ENCODE measurements at places on chromosomes 12 and 14.

DNA sequence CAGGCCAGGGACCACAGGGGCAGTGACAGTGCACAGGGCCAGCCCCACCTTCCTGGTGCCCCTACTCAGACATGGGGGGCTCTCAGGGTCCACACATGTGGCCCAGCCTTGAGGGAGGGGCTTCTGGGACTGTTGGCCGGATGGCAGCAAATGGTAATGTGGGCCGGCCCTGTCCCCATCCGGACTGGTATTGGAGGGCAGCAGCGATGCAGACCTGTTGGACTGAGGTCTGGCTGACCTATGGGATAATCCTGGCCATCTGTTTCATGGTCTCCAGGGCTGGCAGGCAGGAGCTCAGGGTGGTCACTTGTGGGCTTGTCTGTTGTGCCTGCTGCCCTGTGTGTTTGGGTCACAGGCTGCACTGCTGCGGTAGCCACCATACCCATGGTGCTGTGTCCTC, 387.5 kb downstream of the TMEM121 start:
- peak; percentile 16 for DNase-seq

DNA sequence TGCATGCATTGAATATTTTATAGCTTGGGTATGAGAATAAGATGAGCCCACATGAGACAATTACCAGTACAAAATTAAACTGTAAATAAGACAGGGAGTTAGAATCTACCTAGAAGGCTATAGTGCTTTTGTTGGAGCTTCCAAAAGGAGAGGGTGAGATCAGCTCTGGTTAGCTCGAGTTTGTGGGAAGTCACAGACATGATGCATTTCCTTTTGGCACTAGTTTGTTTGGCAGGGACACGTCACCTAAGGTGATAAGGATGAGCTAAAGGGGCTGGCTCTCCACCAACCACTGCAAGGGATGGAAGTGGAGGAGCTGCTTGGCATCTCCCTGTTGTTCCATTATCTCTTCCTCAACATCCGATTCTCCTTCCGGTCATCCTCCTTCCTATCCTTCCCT, 48.5 kb upstream of the CPM start:
- DNase-seq = no peak

DNA sequence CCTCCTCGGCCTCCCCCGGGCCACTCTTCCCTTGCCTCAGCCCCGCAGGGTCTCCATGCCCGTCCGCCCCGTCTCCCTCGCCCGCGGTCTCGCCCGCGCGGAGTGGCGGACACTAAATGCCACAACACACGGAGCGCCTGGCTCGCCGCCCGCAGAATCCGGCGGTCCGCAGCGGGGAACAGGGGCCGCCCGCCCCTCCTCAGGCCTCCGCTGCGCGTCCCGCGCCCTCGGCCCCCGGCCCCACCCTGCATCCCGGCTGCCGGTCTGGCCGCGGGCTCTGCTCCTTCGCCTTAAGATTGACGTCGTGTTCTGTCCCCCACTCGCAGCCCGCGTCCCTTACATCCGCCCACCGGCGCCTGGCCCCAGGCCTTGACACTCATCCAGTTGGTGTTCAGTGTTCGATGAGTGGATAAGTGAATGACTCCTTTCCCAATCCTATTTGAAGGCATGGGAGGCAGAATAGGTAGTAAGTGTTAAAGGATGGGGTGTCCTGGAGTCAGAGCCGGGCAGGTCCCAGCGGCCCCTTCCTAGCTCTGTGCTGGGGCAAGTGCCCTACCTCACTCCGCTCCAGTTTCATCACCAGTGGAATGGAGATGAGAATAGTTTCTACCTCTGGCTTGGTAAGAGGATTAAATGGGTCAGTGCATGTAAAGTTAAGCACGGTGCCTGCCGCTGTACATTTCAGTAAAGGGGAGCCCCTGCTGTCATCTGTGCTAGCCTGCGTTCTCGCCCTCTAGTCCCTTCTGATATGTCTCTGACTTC, 622 bp downstream of the TECPR2 start:
- DNase-seq = no peak

DNA sequence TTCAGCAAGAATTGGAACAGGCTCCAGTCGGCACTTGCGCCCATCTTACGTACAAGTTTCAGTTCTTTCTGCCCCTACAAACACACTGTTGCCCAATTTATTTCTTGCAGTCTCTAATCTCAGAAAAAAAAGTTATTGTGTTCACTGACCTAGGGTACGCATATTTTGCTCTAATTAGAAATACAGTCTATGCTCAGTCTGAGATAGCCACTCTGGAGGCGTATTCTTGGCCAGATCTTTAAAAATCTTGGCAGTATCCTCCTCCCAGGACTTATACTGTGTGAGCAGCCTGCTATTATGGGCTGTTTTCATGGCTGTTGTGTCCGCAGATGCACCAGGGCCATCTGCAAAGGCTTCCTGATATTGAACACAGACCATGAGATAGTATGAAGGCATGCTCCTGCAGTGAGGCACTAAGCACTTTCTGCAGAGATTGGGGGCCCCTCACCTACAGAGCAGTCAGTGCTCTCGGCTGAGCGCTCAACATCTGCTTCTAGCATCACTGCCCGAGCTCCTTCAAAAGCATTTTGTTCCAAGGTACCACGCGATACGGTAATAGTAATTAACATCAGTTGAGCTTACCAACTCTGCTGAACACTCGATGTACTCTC, 57.9 kb downstream of the PPM1H start:
- no peak for DNase-seq

- DNase-seq = no peak
Observed at GRCh38 chr12:5691943-5692342, 253.1 kb downstream of the ANO2 start.

GRCh38 chr12:115873451-115874082, 403.9 kb downstream of the MED13L start:
- no peak for DNase-seq

DNA sequence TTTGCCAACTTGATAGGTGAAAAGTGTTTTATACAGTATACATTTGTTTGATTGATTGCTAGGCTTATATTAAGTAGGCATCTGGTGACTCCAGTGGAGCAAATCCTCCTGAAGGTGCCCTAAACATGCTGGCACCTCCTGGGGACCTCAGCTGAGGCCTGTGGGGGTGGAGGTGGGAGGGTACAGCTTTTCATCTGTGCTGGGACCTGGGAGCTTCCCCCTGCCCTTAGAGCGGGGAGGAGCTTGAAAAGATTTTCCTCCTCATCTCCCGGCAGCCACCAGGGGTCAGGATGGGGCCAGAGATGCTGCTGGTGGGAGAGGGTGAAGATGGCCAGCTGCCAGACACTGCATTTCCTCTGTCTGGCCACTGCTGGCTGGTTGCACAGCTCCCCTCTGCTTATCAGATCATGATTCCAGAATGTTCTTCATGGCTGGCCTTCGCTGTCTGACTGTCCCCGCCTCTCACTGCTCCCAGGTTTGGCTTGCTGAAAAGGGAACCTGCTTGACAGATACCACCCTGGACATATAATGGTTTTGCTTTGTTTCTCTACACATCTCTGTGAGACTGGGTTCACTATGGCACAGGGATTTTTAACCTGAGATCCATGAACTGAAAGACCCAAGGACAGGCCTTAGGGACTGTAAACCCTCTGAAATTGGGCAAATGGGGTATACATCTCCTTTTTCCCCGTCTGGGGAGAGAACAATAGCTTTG, 10.5 kb upstream of the JPH4 start:
- peak; percentile 90 for DNase-seq

DNA sequence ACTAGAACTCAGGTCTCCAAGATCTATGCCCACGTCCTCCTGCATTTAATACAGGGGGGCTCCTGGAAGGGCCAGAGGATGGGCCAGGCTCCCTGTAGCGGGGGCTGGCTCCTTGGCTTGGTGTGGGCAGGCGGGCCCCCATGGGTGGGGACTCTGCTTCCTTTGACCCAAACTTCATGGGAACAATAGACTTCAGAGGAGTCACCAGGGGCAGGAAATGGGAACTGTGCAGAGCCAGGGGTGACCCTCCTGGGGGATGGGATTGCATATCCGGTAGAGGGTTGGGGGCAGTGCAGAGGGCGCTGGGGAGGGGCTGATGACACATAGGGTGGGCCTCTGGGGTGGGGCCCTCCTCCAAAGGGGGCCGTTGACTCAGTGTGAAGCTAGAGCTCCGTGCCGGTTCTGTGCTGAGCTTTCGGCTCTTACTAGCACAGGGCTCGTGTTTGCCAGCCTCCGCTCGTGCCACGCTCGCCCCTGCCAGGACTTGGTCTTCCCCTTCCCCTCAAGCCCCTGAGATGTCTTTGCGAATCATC, 4.6 kb downstream of the TEAD4 start:
- no peak for DNase-seq

- DNase-seq = no peak
Observed at GRCh38 chr12:8108808-8109398, 14.5 kb upstream of the CLEC4A start.

DNA sequence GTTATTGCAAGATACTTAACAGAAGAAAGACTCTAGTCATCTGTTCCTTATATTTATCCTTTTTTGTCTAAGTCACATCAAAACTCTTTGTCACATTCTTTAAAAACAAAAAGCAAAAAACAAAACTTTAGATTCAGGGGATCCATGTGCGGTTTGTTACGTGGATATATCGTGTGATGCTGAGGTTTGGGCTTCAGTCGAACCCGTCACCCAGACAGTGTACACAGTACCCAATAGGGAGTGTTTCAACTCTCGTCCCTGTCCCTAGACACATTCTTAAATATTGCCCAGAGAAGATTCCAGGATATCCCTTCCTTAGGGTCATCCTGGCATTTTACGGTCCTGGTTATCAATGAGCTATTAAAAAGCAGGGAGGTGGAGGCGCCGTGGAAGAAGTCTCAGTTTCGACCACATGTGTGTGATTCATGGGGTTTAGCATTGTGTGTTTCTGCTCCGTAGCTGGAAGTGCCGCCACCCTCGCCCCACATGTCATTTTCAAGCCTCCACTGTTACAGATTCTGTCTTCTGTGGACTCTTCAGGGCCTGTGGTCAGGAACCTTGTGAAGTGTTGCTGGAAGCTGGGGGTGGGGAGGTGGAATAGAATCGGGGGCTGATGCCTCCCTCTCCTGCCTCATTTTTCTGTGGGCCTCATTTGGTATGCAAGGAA, 19.9 kb downstream of the CCND2 start:
- no peak for DNase-seq

DNA sequence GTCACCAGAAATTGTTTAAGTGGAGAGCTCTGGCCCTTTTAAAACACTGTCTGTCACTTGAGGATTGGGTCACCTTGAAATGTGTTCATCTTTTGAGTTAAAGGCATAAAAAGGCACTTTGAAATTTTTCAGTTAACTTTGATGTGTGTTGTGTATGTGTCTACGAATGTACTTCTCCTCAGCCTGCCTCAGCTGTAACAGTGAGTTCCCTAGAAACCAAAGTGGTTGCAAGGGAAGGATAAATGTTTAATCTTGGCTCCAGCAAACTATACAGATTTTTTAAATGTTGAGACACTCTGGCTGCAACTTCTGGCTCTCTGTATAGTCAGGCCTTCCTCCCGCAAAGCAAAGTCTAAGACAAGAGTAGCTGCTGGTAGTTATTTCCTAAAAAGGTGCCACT, 8.3 kb downstream of the DERA start:
- no peak for DNase-seq
